ENCODE measurements at places on chromosomes 13 and 19.
A peak's percentile ranks its signal among the peaks of the same experiment; 100 is the strongest.

DNA sequence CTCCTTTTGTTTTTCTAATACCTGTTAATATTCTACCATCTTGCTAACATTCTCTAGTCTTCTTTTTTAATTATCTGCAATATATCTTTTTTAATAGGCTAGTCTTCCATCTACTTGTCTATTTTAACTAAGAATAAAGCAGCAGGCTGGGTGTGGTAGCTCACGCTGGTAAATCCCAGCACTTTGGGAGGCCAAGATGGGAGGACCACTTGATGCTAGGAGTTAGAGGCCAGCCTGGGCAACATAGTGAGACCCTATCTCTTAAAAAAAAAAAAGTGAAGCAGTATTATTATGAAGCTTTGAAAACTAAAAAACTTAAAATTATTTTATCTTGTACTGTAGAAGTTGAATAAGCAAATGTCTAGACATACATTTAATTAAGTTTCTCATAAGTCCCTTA, 3.3 kb downstream of the UTP14C start:
- no peak for DNase-seq

- DNase-seq = peak; percentile 77
These were observed 17.0 kb upstream of the TMEM255B start for GRCh38 chr13:113742000-113742441.

DNA sequence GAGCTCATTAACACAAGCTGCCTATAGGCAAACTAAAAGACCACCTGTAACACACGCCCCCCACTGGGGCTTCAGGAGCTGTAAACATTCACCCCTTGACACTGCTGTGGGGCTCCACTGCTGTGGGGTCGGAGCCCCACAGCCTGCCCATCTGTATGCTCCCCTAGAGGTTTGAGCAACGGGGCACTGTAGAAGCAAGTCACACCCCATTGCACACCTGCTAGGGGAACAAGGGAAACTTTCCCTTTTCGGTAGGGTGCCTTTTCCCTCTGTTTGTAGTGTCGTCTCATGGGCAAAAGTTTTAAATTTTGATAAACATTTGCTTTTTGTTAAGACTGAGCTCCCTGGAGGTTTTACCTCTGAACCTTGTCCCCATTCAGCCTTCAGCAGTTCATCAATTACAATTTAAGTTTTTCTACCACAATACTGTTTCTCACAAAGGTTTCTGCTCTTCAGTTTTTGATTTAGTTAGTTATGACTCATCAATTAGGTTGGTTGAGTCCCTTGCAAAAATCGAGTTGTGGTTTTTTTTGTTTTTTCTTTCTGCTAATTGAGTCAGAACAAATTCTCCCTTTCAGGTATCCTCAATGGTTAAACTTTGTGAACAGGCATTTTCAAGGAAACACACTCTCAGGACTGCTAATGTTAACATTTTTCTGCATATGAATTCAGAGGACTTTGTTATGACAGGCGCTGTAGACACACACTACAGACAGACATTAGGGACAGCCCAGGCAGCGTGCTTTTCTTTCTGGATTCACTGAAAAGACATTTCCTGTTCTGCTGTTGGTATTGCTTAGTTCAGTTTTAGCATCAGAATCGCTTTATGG, 35.1 kb downstream of the ZNF433 start:
- no peak for DNase-seq

DNA sequence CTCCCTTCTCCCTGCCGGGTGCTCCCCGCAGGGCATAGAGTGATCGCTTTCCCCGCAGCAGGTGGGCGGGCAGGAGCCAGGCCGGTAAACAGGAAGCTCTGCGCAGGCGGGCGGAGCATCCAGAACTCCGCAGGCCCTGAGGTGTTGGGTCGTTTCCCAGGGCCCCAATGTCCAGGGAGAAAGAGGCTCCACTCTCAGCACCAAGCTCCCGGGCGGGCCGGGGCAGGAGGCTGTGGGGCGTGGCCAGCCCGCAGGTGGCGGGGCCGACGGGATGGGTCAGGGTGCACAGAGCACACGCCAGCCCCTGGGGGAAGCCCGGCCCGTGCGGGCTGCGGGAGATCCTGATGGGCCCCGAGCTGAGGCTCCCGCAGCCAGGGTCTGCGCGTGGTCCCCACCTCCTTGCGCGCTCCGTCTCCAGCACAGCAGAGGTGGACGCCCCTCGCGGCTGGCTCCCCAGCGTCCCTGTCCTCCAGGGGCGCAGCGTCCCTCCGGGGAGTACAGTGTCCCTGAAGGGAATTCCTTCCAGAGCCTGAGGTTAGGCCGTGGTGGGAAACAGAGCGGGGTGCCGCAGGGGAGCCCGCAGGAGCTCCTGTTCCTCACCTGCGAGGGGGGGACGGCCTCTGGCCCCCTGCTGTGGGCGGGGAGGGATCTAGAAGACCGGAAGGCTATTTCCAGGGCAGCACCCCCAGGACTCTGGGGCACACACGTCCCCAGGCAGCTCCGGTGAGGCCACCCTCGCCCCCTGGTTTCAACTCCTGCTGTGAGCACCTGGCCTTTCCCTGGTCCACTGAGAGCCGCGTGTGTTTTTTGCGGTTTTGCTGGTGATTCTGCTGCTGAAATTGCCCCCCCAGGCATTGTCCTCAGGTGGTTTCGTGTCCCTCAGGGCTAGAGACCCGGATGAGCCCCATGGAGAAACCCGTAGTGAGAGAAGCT, 12.2 kb downstream of the PIP5K1C start:
- no peak for DNase-seq

GRCh38 chr13:101944521-101944920, 457.3 kb downstream of the FGF14 start:
- DNase-seq = no peak
